ENCODE measurements at places on chromosomes 1 and 21.
A peak's percentile ranks its signal among the peaks of the same experiment; 100 is the strongest.

- no peak for DNase-seq
Measured at GRCh38 chr1:180211860-180212229, 18.2 kb upstream of the LHX4 start.

DNA sequence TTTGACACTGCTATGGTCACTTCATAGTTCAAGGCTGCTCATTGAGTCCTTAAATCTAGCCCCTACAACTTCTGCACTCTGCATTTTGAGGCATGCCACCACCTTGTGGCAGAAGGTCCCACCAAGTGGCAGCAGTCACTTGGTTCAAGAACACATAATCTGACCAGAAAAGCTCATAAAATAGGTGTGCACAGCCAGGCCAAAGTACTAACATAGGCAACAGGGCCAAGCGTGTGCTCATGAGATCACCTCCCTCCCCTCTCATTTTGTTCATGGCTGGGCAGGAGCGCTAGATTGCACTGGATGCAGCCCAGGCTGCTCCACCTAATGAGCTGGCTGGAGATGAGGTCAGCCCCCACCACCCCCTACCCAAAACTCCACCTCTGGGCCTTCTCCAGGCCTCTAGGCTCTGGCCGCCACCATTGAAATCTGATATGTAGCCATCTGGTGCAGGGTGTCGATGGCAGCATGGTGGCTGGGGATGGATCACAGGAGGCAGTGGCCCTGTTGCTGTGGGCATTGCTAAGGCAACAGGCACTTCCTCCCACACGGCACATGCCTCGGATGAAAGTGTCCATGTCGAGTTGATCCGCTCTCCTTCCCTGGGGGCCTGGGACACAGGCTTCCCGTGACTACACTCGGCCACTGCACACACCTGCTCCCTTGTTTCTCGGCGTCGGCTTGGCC lies 193.2 kb downstream of the TRABD2B start:
- no peak for DNase-seq

- DNase-seq = no peak
Measured at GRCh38 chr1:219924342-219924741, 4.0 kb downstream of the SLC30A10 start.

- DNase-seq = no peak
Measured at GRCh38 chr1:85378534-85378933, 86.4 kb downstream of the DDAH1 start.

DNA sequence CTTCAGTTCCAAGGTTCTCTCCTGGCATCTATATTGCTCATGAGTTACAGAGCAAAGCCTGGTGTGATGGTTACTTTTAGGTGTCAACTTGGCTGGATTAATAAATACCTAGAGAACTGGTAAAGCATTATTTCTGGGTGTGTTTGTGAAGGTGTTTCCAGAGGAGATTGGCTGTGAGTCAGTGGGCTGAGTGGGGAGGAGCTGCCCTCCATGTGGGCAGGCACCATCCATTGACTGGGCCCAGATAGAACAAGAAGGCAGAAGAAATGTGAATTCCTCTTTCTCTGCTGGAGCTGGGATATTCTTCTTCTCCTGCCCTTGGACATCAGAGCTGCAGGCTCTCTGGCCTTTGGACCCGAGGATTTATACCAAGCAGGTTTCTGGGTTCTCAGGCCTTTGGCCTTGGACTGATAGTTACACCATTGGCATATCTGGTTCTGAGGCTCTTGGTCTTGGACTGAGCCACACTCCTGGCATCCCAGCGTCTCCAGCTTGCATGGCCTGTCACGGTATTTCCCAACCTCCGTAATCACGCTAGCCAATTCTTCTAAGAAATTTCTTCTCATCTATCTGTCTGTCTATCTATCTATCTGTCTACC lies 44.5 kb downstream of the B3GALT5 start:
- no peak for DNase-seq

GRCh38 chr1:42913426-42914091 lies 45.1 kb downstream of the SLC2A1 start:
- DNase-seq = peak; percentile 83

GRCh38 chr1:211723273-211723672 lies 47.9 kb upstream of the NEK2 start:
- no peak for DNase-seq

GRCh38 chr21:44932408-44933181 lies 7.2 kb upstream of the SLX9 start:
- DNase-seq = no peak

DNA sequence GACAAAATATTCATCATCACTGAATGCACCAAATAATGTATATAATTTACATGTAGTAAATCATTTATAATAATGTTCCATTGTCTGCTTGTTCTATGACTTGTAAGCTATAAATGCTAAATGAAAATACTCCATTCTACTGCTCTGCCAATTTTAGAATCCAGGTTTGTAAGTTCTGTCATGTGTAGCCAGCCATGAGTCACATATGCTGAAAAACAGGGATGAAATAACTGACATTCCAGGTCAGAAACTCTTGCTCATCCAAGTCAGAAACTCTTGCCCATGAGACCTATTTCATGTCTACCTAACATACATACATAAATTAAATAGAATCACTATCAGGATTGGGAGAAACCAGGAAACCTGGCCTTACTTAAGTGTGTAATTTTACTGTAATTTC lies 95.6 kb downstream of the ASH1L start:
- peak; percentile 89 for DNase-seq

DNA sequence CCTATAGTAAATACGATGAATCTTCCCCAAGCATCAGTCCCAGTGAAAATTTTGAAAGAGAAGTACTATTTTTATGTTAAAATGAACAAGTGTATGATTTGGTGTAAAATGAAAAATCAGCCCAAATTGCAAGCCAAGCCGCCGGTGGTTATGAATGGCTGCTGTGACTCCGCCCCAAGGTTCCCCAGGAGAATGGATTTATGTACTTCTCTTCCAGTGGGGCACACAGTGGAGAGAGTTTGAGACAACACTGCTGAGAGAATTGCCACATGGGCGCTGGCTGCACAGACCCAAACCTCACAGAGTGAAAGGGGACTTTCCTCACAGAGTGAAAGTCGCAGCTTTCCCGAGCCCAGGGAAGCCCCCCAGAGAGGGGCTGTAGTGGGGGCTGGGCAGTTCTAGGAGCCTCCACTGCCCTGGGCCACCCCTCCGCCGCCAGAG lies 24.0 kb downstream of the CDK18 start:
- no peak for DNase-seq

GRCh38 chr1:212149566-212149965 lies 114.0 kb downstream of the DTL start:
- no peak for DNase-seq

GRCh38 chr1:245797592-245798348 lies 643.0 kb downstream of the KIF26B start:
- peak; percentile 37 for DNase-seq

DNA sequence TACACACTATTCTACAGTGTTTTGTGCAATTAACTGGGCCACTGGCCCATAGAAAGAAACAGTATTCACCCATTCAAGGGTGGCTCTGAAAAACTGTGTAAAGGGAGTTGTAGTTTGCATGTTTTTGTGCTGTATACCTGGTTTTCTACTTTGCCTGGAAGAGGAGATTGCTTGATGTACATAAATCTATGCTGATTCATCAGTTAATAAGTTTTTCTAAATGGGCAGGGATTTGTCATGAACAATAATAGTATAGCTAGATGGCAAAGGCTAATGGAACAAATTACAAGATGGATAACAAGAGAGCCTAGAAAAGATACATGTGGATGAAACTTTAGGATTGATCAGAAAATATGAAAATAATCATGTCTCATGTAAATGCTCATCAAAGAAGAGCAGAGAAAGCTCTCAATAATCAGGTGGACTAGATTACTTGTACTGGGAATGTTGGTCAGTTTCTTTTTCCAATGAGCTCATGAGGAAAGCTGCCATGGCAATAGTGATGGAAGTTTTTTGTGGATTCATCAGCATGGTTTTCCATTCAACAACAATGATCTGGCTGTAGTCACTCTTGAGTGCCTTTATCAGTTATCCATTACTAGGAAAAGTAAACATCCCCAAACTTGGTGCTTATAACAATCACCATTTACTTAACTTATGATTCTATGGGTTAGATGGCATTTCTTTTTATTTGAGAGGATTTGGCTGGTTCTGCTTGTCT lies 602.8 kb downstream of the BRINP3 start:
- DNase-seq = no peak

- DNase-seq = no peak
Measured at GRCh38 chr1:67889466-67889865, 56.2 kb upstream of the GNG12 start.

GRCh38 chr1:92913093-92913819 lies 48.0 kb downstream of the DIPK1A start:
- no peak for DNase-seq

DNA sequence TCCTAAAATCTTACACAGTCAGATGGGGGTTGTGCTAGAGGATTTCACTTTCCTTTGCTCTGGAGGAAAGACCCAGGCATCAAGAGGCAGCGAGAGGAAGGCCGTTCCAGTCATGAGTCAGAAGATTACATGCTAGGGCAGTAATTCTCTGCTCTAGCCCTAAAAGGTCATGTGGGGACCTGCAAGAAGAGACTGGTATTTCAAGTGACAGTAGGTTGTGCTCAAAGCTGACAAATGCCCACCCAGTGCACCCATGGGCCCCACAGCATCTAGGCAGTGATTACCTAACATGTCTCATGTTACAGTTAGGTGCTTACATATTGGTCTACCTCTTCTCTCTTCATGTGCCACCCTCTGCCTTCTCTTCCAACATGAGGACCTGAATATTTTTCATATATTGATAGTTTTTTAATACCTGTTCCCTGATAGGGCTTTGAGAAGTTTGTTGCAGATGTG lies 99.7 kb upstream of the BEND5 start:
- DNase-seq = peak; percentile 66
